ENCODE measurements at places on chromosomes 4 and X. TPM values are rescaled to one million over a fixed set of nuclear protein-coding genes. Genes with fewer than 3 reads are reported as not detected.

GRCh38 chr4:87038837-87039615 lies 104.2 kb downstream of the AFF1 start:
- DNase-seq, result peak; percentile 44

- DNase-seq, result no peak
Observed at GRCh38 chr4:111989817-111990216, 155.4 kb upstream of the FAM241A start.

DNA sequence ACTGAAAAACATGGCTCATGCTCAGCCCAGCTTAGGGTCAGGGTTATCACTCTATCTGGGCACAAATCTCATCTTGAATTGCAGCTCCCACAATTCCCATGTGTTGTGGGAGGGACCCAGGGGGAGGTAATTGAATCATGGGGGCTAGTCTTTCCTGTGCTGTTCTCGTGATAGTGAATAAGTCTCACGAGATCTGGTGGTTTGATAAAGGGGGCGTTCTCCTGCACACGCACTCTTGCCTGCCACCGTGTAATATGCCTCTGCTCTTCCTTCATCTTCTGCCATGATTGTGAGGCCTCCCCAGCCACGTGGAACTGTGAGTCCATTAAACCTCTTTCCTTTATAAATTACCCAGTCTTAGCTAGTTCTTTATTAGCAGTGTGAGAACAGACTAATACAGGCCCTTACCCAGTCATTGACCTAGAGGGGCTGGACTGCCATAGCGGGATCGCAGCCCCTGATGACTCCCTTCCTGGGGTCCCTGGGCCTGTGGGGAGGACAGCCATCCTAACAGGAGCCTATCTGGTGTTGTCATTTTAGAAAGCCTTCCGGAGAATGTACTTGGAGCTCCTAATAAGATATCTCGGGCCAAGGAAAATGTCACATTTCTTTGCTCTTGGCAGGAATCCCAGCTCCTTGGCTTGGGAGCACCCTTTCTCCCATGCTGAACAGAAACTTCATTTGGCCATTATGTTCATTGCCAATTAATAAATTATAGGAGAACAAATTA lies 112.6 kb downstream of the PHKA2 start:
- DNase-seq, result no peak

SUV39H1 gene
- total RNA-seq, result 9.4 TPM

SLC26A1 gene
- total RNA-seq, result not detected
